ENCODE measurements at places on chromosomes 16 and 17.

DNA sequence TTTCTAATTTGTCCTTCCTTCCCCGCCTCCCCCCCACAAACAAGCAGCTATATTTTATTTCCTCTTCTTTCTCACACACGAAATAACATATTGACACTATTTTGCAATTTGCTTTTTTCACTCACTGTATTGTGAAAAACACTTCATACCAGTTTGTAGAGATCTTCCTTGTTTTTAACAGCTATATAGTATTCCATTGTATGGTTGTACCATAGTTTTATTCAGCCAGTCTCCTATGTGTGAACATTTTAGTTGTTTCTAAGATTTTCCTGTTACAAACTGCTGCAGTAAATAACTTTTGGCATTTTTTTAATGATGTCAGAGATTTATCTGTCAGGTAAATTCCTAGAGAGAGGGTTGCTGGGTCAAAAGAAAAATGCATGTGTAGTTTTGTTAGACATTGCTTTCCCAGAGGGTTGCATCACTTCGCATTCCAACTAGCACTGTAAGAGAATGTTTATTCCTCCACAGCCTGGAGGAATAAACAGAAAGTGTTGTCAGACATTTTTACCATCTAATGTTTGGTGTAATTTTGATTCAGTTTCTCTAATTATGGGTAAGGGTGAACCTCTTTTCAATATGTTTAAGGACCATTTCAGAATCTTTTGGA is 101.2 kb downstream of the MRTFB start:
- DNase-seq: no peak

- no peak for DNase-seq
Observed at GRCh38 chr17:39064374-39064773, 87.1 kb downstream of the PLXDC1 start.

DNA sequence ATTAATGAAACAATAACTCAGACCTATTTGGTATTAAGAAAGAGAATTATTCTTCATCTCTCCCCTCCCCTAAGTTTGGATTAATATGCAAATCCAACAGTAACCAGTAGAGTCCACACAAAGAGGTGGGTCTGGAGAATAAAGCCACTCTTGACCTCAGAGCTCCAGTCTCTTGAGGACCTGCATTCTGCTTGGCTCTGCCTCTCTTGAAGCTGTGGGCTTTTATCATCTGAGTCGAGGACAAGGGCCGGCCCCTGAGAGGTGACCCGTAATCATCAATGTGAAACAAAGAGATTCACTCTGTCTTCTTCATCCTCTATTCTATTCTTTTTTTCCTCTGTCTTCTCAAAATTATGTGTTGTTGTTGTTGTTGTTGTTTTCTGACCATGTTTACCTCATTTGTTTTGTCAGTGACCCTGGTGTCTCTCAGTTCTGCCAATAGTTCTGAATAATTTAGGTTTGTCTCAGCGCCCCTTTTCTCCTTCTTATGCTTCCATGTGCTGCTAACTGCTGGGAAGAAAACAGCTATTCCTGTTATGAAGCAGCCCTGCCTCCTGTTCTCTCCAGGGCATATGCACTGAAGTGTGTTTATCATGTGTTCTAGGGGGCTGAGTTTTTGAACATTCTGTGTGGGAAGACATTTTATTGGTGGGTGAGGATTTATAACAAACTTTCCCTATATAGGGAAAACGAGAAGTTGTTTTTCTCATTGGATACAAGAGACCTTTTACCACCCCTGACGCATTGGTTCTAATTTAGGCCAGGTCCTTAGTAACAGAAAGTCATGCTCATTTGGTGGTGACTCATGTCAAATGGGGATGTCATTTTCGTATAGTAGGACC is 135.8 kb downstream of the TRIM37 start:
- DNase-seq: no peak

DNA sequence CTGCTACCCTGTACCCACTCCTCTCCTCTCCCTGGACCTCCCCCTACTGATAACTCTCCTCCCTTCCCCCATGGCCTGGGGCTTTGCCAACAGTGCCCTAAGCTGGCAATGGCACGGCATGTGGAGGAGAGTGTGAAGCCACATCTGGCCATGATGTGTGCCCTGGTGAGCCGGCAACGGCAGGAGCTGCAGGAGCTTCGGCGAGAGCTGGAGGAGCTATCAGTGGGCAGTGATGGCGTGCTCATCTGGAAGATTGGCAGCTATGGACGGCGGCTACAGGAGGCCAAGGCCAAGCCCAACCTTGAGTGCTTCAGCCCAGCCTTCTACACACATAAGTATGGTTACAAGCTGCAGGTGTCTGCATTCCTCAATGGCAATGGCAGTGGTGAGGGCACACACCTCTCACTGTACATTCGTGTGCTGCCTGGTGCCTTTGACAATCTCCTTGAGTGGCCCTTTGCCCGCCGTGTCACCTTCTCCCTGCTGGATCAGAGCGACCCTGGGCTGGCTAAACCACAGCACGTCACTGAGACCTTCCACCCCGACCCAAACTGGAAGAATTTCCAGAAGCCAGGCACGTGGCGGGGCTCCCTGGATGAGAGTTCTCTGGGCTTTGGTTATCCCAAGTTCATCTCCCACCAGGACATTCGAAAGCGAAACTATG is 5.2 kb downstream of the TRAF4 start:
- peak; percentile 50 for DNase-seq

- DNase-seq: no peak
Observed at GRCh38 chr16:49494891-49495566, 121.4 kb downstream of the C16orf78 start.

DNA sequence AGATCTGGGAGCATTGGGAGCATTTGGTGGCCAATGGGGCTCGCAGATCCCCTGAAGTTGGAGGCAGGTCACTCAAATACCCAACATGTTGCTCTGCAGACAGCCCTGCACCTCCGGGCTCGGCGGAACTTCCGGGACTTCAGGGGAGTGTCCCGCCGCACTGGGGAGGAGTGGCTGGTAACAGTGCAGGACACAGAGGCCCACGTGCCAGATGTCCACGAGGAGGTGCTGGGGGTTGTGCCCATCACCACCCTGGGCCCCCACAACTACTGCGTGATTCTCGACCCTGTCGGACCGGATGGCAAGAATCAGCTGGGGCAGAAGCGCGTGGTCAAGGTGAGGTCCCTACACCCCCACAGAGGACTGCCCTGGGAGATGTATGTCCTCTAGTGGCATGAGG is 16.4 kb downstream of the MVP start:
- no peak for DNase-seq

DNA sequence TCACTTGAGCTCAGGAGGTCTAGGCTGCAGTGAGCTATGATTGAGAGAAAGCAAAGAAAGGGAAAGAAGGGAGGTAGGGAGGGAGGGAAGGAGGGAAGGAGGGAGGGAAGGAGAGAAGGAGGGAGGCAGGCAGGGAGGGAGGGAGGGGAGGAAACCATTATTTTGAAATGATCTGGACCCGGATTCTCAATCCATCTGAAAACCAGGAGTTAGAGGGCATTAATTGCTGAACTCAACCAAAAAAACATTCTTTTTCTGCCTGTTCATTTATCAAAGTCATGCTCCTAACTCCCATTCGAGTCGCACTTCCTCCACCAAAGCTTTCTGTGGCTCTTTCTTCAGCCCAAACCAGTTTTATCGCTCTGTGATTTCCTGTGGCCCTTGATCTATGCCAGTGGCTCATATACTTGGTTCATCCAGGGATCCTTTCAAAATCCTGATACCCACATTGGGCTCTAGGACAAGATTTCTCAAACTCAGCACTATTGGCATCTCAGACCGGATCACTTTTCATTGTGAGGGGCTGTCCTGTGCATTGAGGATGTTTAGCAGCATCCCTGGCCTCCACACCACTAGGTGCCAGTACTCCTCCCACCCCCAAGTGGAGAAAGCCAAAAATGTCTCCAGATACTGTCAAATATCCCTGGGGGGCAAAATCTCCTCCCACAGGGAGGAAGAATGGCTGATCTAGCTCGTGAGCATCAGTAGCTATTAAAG is 38.2 kb downstream of the CMTM4 start:
- no peak for DNase-seq

GRCh38 chr17:50072130-50072529 is 16.2 kb downstream of the ITGA3 start:
- DNase-seq: no peak

GRCh38 chr17:1095090-1095852 is 84.5 kb downstream of the ABR start:
- no peak for DNase-seq

GRCh38 chr17:81821147-81821546 is 11.9 kb downstream of the MCRIP1 start:
- peak; percentile 49 for DNase-seq

DNA sequence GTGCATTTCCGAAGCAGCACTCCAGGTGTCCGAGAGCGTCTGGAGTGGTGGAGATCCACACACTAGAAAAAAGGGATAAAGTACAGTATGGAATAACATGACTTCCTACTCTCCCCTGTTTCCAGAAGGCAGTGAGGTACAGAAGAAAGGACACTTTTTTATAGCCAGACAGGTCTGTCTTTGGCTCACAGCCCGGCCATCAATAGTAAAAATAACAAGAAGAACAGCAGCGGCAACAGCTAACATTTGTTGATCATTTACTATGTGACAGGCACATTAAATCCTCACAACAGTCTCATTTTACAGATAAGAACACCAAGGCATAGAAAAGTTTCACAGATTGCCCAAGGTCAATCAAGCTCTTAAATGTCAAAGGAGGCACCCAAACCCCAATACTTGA is 16.2 kb downstream of the DYNLRB2 start:
- no peak for DNase-seq
